Activated naive CD8-positive, alpha-beta T cell treated with anti-CD3 and anti-CD28 coated beads for 36 hours (primary cell): ENCODE measurements at places on chromosomes 12 and 14. TPM values are rescaled to one million over a fixed set of nuclear protein-coding genes. Genes with fewer than 3 reads are reported as not detected.

DNA sequence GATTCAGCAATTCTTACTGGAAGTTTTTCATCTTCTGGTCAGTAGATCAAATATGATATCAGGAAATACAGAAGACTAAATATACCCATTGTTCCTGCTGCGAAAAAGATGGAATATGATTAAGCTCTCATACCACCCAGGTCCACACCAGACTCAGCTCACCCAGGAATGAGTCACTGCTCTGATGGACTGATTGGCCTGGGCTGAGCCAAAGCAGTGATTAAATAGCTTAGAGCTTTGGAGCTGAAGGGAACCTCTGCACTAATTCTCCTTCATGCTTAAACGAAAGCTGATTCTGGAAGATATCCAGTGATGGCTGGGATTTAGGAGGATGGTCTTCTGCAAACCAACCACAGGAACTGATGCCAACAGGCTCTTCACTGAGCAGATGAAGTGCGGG, 62.0 kb upstream of the SYT1 start:
- DNase-seq = no peak

The PSMB5 gene
- 164 TPM for total RNA-seq

- no peak for DNase-seq
These were observed 66.5 kb upstream of the GALNT9 start for GRCh38 chr12:132395908-132396305.

The CCDC177 gene
- not detected for total RNA-seq

The TEAD4 gene
- 3.4 TPM for total RNA-seq

The DAO gene
- not detected for total RNA-seq
